CD4-positive, alpha-beta T cell treated with Interleukin-17A for 1 hour (primary cell): ENCODE measurements at places on chromosomes 16 and 17.

DNA sequence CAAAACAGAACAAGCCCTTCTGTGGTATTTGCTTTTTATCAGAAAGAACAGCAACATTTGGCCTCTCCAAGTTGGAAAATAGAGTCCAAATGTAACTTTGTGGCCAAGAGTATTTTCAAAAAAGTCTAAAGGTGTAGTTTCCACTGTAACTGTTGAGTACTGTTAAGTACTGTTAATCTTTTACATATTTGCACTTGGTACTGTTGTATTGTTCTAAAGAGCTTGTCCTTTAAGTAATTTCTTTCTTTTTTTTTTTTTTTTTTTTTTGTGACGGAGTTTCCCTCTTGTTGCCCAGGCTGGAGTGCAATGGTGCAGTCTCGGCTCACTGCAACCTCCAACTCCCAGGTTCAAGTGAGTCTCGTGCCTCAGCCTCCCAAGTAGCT lies 21.5 kb downstream of the LDAF1 start:
- DNase-seq, result no peak

DNA sequence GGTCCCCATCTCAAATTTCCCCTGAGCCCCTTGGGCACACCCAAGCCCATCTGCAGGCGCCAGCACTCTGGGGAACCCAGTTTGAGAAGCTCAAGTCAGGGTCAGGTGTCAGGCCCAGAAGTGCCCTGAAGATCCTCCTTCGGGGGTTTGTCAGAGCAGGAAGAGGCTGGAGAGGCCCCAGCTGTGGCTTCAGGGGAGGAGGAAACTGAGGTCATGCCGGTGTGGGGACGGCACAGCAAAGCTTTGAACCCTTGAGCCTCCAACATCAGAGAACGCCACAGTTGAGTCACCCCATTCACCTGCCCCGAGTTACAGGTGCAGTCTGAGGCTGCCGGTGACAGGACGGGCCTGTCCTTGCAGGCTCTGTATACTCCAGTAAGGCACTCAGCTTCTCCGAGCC lies 140.2 kb upstream of the CIBAR2 start:
- DNase-seq, result no peak

DNA sequence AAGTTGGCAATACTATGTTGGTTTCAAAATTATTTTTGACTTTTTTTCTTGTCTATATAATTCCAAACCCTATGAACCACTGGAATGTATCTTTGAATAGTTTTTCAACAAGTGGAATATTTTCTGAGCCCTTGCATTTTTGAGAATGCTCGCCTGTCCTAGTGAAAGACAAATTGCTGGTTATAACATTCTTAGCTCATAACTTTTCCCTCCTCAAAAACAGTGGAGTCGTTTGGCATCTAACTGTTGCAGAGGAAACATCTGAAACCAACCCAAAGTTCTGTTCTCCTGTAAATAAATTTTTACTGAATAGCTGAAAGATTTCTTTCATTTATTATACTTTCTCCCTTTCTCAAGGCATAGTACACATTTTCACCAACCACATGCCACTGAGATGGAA lies 11.3 kb upstream of the COX10 start:
- DNase-seq, result no peak

DNA sequence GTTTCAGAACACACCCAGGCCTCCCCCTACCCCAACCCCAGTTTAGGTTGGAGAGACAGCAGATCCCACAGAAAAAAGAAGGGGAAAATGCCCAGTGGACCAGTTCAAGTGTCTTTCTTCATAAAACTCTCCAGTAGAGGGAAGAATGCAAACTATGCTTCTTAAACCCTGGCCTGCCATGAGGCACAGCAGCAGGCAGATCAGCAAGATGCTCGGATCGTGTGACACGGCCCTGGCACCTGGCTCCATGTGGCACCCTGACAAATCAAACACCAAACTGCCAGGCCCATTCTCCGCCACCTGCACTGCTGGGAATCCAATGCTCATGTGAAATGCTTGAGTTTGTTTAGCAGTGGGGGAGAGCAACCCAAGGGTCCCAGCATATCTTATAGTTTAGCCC lies 166.8 kb downstream of the SOX9 start:
- no peak for DNase-seq

DNA sequence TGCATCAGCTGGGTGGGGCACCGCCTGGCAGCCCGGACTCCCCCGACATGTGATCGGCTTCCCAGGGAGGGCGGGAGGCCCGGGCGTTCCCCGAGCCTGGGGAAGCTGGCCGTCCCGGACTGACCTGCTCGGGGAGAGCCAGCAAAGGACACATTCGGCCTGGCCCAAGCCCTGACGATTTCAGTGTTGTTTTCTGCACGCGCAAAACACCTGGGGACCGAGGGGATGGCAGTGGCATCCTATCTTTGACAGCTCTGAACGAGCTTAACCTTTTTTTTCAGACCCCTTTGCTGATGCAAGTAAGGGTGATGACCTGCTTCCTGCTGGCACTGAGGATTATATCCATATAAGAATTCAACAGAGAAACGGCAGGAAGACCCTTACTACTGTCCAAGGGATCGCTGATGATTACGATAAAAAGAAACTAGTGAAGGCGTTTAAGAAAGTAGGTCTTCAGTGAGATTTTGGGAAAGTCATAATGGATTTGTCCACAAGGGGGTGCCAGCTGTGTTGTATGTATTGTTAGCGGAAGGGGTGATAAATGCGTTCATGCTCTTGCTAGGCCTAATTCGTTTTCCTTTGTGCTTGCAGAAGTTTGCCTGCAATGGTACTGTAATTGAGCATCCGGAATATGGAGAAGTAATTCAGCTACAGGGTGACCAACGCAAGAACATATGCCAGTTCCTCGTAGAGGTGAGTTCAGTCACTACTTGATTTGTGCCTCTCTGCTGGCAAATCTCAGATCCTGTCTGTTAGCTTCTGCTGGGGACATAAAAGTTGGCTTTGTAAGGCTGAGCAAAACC lies 1.0 kb downstream of the EIF1 start:
- DNase-seq, result peak; percentile 80

DNA sequence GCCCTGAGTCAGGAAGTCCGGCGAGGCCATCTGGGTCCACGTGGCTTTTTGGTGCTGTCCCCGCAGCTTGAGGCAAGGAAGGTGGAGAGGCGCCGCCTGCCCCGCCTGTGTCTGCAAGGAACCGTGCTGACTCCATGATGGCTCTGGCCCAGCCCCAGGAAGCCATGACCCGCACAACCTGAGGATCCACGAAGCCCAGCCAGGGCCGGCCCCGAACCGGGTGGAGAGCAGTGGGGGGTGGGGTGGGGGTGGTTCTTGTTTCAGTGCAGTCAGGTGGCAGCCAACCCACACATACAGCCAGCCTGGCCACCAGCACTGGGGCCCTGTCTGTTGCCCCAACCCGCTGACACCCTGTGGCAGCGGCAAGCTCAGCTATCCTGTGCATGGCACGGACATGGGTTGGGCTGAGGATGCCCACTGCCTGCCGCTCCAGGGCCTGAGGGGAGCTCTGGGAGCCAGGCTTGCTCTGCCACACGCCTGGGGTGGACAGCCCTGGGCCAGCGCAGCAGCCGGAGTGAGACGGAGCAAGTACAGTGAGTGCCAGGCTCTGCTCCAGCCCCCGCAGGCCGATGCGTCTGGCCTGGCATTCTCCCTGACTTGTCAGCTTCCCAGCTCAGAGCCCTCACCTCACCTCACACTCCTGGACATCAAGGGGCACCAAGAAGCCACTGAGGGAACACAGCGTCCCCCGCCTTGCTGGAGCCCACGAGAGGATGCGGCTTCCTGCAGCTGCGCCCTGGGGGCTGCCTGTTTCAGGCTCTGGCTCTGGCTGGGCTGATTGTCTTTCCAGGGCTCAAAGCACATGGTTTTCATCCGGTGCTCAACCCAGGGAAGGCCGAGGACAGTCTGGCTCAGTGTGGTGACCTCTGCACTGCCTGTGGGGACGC lies 68.8 kb downstream of the LMF1 start:
- no peak for DNase-seq

DNA sequence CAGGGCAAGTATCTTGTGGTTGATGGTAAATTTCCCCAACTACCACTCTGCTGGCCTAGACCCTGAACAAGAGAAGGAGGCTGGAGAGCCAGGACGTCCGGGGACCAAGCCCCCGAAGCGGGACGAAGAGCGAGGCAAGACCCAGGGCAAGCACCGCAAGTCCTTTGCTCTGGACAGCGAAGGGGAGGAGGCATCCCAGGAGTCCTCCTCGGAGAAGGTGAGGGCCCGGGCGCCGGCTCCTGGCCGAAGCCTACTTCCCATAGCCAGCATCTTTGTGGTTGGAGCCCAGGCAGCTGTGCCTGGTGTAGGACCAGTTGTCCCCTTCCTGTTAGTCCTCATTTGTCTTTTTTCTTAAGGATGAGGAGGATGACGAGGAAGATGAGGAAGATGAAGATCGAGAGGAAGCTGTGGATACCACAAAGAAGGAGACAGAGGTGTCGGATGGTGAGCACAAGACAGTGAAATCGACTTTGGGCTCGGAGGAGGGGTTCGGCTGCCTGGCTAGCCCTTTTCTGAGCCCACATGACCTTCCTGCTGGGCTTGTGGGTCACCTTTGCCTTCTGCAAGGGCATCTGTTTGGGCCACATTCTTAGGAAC lies 11.8 kb downstream of the SETD1A start:
- no peak for DNase-seq

DNA sequence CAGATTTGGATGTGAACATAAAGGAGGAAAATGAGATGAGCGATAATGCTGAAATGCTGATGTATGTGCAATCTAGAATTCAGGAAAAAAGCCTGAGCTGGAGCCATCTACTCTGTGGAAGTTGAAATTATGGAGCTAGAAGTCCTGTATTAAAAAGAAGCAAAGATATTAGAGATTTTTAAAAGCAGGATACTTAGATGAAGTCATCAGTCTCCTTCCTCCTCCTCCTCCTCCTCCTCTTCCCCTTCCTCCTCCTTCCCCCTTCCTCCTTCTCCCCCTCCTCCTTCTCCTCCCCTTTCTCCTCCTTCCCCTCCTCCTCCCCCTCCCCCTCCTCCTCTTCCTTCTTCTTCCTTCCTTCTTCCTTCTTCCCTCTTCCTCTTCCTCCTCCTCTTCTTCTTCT lies 823.8 kb upstream of the CA10 start:
- no peak for DNase-seq

GRCh38 chr16:15966420-15966819 lies 17.0 kb downstream of the ABCC1 start:
- DNase-seq, result no peak

- DNase-seq, result no peak
These were observed 608 bp upstream of the TRIM37 start for GRCh38 chr17:59107306-59107670.

- DNase-seq, result no peak
These were observed 4.1 kb upstream of the CD2BP2 start for GRCh38 chr16:30358990-30359870.

- no peak for DNase-seq
These were observed 104.9 kb upstream of the TBX2 start for GRCh38 chr17:61294777-61295176.

- DNase-seq, result no peak
These were observed 34.8 kb upstream of the GAS7 start for GRCh38 chr17:10233161-10233560.

DNA sequence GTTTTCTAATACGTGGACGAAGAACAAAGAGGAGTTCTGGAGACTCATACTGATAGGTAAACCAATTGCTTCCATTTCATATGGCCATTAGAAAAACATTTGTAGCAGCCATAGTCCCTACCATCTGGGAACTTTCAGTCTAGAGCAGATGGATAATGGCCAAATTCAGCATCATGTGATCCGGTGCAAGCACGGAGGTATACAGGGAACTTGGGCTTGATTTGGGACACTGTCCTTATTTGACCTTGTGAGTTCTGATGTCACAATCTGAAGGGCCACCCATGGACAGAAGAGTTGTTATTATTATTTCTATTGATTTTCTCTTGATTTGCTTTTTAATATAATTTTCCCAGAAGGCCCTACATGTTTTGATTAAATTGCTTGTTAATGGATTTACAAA lies 154.6 kb upstream of the ZNF267 start:
- DNase-seq, result no peak

DNA sequence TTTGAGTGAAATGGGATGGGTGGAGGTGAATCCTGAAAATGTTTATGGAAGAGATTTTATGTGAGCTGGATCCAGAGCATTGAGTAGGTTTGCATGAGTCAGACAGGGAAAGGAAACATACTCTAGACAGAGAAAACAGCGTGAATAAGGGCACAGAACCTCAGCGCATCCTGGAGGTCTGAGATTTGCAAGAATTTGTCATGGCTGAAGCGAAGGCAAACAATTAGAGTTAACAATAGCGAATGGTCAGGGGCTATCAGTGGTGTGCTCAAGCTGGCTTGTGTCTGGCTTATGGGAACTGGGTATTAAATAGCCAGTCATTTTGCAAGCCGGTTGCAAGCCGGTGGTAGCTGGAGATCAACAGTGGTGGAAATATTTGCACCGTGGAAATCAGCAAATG lies 36.4 kb downstream of the MAP2K6 start:
- DNase-seq, result no peak

DNA sequence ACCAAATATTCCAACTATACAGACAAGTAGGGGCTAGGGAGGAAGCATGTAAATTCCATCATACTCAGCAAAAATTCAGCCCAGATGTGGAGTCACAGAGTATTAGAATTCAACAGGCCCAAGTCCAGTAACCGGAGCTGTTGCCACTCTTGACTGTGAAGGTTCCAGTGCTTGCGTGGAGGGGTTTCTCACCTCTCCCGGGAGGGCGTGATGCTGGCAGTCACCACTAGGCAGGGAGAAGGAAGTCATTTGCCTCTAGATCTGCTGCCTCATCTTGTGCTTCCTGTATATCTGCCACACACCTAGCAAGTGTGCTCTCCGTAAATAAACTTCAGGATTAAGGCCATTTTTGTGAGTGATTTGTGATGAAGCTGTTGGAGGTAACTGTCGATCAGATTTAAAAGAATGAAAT lies 1.0 kb upstream of the CKLF start:
- peak; percentile 73 for DNase-seq

- no peak for DNase-seq
These were observed 143.7 kb downstream of the PRKCB start for GRCh38 chr16:23979441-23979840.

GRCh38 chr17:66040402-66040801 lies 151.5 kb downstream of the CEP112 start:
- no peak for DNase-seq

GRCh38 chr17:71111460-71111859 lies 942.1 kb downstream of the KCNJ2 start:
- DNase-seq, result no peak

DNA sequence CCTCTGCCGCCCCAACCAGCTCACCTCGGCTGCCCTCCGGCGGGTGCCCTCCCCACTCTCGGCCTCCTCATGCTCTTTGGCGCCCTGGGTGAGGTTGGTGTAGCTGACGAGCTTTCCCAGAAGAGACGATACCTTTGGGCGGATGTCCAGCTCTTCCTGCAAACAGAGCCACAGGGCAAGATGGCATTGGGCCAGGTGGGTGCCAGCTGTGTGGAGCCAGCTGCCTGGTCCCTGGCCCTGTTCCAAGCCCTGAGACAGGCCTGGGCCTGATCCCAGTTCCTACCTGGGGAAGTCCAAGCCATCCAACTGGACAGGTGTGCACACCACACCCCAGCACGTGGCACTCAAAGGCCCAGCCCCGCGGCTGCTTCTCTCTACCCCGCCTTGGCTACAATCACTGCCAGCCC lies 6.9 kb downstream of the SLC12A4 start:
- no peak for DNase-seq

GRCh38 chr16:51290442-51291285 lies 139.6 kb upstream of the SALL1 start:
- no peak for DNase-seq
